ENCODE measurements at places on chromosomes 7 and 10.

- no peak for DNase-seq
Measured at GRCh38 chr7:48458701-48459524, 287.7 kb downstream of the ABCA13 start.

DNA sequence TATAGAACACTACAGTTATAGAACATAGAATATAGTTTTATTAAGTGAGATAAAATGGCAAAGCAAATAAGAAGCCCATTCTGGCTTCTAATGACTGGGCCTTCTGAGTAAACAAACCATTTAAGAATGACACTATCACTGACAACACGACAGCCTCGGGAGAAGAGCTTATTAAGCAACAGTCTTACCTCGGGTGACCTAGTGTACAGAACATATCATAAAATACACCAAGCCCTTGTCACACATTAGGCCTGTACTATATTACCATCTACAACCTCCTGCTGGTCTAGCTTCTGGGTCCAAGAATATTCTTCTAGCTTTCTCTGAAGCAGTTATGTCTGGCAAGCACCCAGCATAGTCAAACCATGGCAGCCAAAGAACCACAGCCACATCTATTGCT lies 32.0 kb downstream of the CCDC186 start:
- no peak for DNase-seq

DNA sequence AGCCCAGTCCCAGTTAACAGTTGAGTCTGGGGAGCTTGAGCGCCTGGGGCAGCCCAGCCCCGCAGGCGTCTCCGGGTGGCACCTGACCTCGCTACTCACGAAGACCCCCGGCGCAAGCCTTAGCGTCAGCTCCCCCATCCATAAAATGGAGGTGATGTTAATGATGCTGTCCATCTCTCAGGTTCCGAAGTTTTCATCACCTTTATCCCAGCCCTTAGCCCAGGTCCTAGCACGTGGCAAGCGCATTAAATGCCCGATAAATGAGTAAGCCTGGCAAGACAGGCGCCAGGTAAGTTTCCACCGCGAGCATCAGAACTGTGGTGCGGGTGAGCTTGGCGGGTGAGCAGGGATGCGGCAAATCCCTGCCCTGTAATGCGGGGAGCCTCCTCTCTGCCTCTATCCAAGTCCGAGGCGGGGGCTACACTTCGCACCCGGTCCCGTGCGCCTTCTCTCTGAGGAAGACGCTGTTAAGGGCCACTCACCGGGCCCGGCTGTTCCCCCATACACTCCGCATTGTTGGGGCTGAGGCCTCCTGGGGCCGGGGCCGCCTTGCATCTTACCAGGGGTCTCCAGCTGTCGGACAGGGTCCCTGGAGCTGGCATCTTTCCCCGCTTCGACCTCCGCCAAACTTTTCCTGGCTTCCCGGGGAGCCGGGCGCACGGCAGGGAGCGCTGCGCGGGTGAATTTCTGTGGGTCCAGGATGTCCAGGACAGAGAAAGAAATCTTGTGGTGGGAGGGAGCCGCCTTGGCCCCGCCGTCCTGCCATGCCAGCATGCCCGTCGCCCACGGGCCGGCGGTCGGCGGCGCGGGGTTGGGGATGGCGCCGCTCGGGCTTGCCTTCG lies 444 bp downstream of the NKX1-2 start:
- no peak for DNase-seq

DNA sequence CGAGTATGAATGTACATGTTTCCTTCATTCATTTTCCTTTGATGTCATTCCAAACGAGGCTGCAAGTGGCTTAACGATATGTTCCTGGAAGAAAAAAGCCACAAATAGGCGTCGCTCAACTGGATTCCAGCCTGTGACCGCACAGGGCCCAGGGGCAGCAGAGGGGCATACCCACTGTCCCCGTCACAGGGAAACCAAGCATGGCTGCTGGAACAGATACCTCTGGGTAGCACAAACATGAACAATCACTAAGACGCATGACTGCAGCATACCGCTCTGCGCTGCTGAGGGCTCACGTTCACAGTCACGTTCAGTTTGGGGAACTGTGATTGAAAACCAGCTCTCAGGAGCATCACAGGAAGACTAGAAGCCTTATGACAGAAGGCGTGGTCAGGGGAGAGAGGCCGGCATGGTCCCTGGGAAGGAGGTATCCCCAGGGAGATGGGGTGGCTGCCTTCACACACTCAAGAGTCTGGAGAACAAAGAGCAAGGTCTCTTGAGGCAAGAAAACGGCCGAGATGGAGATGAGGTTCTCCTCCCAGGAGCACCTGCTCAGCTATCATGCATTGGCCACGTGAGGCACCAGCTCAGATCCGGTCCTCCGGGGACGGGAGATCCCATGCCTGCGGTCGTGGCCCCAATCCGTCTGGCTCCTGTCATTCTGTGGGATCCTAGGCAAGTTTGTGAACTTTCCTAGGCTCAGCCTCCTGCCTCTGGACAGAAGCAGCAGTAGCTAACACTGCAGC lies 213.6 kb downstream of the DIP2C start:
- no peak for DNase-seq

DNA sequence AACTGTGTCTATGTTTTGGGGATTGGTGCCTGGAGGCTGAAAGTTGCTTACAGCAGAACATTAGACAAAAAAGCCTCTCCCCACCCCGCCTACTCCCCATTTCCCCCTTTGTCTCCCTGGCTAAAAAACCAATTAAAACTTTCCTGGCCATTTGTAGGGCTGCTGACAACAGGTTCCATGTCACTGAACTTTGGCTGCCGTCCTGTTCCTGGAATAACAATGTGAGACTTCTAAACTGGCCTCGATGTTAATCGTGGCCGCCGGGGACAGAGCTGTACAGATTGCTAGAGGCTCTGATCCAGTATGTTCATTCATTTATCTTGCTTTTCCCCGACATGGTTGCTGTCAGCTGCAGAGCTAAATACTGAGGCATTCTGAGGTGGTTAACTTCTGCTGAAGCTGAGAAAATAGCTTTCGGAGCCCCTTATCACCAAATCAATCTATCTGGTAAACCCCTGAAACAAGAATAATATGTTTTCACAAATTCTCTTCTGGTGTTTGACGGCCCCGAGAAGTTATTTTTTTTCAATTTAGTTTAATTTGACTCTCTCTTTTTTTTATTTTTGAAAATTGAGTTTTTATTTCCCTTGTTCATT lies 271.6 kb downstream of the GFRA1 start:
- DNase-seq = peak; percentile 83

DNA sequence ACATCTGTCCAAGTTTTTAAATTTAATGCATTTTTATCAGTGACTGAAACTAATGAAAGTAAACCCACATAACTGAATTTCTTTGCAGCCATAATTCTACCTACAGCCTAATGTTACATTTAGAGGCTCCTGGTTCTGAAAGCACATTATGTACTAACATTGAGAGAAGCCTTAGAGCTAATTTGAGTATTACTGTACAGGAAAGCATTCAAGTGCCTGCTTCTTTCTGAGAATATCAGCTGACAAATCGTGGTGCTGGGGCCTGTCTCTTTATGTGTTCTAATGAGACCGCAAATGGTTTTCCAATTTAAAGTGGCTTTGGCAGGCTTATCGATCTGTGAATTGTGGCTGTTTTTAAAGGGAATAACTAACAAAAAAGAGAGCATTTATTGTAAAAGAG lies 32.3 kb upstream of the DGKB start:
- DNase-seq = no peak
